NCI-H1105 (cell line): ENCODE measurements at places on chromosomes 6 and 20.

- DNase-seq: no peak
Measured at GRCh38 chr6:106750946-106751345, 121.6 kb downstream of the QRSL1 start.

DNA sequence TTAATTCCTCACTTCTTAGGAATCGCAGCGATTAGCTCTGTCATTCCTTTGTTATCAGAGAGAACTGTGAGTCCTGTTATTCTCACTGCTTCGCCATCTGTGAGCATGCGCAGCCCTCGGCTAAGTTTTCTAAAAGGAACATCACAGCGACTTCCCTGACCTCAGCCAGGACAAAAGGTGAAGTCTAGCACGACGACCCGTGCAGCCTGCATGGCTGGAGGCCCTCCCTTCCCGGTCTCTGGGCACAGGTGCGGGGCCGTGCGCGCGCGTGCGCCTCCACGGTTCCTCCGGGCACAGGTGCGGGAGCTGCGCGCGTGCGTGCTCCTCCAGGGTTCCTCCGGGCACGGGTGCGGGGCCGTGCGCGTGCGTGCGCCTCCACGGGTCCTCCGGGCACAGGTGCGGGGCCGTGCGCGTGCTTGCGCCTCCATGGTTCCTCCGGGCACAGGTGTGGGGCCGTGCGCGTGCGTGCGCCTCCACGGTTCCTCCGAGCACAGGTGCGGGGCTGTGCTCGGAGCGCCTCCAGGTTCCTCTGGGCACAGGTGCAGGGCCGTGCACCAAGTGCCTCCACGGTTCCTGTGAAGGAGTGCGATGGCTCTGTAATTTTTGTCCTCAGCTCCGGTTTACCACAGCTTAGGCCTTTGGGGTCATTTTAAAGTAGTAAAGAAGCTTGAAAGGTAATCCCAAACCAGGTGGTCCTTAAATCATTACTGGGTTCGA lies 212.3 kb downstream of the ERMARD start:
- no peak for DNase-seq

- DNase-seq: no peak
Measured at GRCh38 chr6:25925876-25926275, 4.6 kb downstream of the SLC17A2 start.

GRCh38 chr6:90256698-90257485 lies 39.8 kb downstream of the BACH2 start:
- DNase-seq: no peak

GRCh38 chr6:97586344-97586743 lies 303.3 kb upstream of the MMS22L start:
- DNase-seq: no peak

DNA sequence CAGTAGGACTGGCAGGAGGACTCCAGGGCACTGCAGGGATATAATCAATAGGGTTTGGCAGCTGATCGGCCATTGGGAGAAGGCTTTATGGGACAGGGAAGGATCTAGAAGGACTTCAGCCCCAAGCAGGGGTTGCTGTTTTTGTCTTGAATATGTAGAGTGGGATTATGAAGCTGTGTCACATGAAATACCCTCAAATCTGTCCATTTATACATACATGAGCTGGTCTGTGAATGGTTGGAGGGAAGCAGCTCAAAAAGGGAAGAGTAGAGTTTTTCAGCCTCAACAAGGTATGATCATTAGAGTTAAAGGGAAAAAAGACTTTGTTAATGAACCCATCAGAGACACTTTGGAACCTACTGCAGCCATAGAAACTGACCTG lies 98.2 kb upstream of the ZNF217 start:
- no peak for DNase-seq

GRCh38 chr6:46949632-46950280 lies 28.0 kb upstream of the ADGRF5 start:
- DNase-seq: no peak

- no peak for DNase-seq
Measured at GRCh38 chr6:157717340-157717748, 105.7 kb upstream of the SNX9 start.

DNA sequence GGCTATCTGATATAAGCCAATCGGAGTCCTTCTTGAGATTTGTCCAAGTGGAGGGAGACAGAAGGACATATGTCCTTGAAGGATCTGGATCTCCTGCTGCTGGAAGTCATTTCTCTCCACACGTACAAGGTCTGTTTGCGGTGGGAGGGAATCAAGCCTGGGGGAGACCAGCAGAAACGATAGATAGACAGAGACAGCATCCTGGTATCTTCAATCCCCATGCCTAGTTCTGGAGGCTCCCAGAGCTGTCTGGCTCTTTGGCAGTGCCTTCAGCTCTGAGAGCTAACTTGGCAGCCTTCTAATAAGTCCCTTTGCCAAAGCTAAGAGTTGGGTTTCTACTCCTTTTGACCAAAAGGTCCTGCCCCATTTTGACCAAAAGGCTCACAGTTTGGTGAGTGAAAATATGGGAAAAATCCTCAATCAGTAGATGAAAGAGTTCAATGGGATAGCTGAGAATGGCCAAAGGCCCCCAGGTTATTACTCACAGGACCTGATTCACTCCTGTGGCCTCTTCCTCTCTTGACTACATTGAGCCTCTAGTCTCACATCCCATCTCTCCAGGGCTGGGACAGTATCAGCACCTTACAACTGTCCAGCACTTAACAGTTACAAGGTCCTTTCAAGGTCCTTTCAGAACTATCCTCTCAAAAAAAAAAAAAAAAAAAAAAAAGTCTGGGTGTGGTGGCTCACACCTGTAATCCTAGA lies 20.3 kb downstream of the AARS2 start:
- DNase-seq: no peak

DNA sequence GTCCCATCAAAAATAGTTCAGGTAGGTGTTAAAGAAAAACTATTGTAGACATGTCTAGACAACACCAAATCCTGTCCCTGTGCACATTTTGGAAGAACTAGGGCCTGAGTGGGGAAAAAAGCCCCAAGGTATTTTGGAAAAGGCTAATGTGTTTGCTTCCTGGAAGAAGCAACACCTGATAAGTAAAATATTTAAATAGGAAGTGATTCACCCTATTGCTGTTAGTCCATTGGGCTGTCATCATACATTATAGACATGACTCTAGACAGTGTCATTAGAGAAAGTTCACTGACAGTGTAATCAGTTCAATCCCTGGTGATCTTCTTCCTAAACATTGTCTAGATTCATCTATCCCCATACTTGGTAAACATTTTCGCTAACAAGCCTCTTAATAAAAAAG lies 465.3 kb downstream of the CBLN4 start:
- DNase-seq: no peak
